ENCODE measurements at places on chromosomes 1 and 21.

- DNase-seq, result no peak
These were observed 98.6 kb upstream of the KRTAP19-8 start for GRCh38 chr21:31136891-31137290.

DNA sequence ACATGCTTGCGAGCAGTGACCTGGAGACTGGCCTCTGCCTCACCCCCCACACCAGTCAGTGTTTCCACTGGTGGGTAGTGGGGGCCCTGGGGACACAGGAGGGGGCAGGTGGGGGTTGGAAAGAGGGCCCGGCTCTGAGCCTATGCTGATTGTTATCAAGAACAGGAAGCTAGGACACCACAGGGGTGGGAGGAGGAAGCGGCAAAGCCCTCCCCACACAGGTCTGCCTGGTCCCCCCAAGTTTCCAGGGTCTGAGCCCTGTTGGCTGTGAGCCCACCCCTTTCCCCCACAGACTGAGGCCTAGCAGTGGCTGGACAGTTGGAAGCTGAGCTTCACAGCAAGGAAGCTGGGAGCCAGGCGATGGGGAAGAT is 1.6 kb upstream of the PTPN7 start:
- no peak for DNase-seq

DNA sequence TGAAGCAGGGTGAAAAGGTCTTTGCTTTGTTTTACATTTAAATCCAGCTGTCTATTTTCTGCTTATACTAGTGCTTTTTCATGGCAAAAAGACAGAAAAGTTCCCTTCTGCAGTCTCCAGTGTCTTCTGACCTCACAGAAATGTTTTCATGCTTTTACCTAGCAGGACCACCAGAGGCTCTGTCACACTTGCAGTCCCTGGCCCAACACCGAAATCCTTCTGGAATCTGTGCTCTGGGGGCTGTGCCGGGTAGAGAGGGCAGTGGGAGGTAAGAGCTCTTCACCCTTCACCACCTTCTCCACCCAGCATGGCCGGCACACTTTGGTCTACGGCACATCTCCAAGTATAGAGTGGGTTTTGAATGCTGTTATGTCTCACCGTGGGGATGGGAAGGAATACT is 20.8 kb downstream of the GNAT2 start:
- DNase-seq, result peak; percentile 12

GRCh38 chr1:23837908-23838307 is 12.7 kb upstream of the HMGCL start:
- no peak for DNase-seq

GRCh38 chr21:45596704-45597318 is 46.7 kb upstream of the PCBP3 start:
- DNase-seq, result peak; percentile 57

DNA sequence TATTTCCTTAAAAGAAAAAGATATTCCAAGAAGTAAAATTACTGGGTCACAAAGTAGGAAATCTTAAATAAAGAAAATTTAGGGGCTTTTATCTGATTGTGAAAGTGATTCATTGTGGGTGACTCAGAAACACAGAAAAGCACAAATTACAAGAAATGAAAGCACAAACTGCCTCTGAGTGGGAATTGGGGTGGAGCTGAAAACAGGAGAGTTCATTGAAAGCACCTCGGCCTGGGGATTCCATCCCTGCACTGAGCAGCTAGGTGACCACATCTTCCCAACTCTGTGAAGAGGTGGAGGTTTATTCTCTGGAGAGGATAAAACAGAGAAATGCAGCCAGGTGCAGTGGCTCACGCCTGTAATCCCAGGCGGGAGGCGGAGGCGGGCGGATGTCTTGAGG is 7.4 kb downstream of the GJA4 start:
- no peak for DNase-seq

GRCh38 chr1:29719253-29719652 is 482.9 kb downstream of the PTPRU start:
- no peak for DNase-seq

DNA sequence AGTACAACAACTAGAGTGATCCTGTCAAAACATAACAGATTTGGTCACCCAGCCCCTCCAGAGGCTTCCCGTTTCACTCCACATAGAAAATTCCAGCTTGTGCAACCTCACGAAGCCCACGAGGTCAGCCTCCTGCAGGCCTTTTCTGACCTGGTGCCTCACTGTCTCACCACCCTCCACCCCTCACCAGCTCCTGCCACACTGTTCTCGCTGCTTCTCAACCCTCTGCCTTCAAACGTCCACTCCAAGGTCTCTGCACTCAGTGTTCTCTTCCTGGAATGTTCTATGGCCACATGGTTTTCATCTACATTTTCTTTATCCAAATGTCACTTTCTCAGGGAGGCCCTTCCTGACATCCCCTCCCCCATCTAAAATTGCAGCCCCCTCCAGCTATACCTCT is 178.9 kb downstream of the DHRS3 start:
- DNase-seq, result no peak

- DNase-seq, result no peak
These were observed 146.7 kb downstream of the HLX start for GRCh38 chr1:221025956-221026355.

GRCh38 chr1:41360074-41360785 is 1.0 kb upstream of the FOXO6 start:
- DNase-seq, result no peak

GRCh38 chr1:101410048-101410878 is 173.4 kb downstream of the S1PR1 start:
- no peak for DNase-seq

DNA sequence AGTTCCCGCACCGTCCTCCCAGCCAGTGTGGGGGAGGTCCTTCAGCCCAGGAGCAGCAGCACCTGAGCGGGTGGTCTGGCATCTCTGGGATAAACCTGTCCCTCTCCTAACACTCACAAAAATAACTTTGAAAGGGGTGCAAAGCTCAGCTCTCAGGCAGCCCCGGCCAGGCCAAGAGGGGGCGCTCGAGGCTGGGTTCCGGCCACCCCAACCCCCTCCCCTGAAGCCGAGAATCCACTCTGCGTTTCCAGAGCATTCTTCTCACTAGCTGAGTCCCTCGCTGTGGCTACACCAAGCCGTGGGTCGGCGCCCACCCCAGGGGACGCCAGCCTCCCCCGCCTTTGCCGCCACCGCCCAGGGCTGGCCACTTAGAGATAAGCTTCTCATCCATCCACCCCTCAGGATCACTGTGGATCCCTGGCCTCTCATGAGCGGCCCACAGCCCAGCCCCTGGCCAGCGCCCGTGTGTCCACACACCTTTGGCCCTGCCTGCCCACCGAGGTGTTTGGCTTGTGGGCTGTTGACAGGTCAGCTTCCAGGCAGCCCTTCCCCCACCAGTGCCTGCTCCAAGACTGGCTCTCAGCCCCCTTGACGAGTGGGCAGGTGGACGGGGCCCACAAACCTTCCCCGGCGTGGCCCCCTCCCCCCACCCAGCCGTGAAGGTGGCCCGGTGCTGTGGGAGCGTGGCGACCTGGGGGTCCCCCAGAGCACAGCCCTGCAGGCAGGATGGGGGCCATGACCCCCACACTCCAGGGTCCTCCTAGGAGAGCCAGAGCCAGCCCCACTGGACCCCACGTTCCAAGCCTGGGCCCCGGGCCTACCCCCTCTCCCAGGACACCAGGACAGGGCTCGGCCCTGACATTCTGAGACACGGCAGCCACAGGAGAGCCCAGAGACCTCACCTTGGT is 1.9 kb downstream of the FTCD start:
- peak; percentile 54 for DNase-seq

GRCh38 chr1:224172229-224172628 is 10.8 kb upstream of the DEGS1 start:
- DNase-seq, result no peak

DNA sequence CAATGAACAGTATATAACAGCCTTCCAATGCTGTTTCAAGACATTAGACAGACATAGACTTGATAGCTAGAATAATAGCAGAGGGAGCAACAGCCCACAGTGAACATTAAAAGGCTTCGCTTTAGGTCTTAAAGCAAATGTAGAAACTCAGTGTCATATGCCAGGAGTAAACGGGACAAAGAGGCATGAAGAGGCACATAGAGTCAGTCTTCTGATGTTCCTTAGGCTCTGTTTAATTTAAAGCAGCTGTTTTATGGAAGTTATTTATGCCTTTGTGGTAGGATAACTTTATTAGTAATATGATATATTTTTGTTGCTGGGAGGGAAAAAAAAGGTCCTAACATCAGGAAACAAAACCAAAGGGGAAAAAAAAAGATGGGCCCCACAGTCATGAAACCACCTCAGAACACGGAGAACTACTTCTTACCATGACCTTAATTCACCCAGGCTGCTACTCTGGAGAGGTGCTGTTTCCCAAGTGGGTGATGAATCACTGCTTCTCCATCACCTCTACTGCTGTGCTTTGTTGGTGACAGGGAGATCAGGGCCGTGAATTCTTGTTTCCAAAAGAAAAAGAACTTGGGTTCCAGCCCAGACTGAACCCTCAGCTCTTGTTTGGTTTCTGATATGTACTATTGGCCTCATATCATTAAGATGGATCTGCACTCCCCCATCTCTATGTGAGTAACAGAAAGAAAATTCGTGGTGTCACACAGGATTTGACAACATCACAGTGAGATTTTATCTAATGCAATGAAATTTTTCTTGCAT is 616.9 kb downstream of the KIF26B start:
- DNase-seq, result no peak

- DNase-seq, result no peak
These were observed 7.2 kb downstream of the CNST start for GRCh38 chr1:246573491-246573890.

GRCh38 chr1:116835161-116835560 is 74.6 kb upstream of the PTGFRN start:
- DNase-seq, result no peak

DNA sequence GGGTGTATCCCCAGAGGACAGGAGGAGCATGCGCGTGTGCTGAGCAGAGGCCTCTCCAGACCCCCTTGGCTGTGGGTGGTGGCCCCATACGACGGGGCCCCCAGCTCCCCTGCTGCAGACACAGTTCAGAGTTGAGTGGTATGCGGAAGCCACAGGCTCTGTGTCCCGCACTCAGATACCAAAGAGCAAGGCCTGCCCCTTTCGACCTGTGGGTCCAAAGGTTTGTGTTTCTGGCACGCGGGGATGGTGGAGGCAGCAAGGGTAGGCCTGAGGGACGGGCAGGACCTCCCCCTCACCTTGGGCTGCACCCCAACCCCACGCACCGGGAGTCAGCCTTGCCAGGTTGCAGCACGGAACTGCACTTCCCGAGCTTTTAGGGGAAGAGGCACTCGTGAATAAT is at the start of gene KCNAB2:
KCNAB2 (plus strand) TSS at position 328 of the 400 bp plus-strand sequence. CDS start 5,649 bp downstream, outside the sequence.
- no peak for DNase-seq

GRCh38 chr21:15667010-15667409 is 62.8 kb upstream of the USP25 start:
- no peak for DNase-seq

DNA sequence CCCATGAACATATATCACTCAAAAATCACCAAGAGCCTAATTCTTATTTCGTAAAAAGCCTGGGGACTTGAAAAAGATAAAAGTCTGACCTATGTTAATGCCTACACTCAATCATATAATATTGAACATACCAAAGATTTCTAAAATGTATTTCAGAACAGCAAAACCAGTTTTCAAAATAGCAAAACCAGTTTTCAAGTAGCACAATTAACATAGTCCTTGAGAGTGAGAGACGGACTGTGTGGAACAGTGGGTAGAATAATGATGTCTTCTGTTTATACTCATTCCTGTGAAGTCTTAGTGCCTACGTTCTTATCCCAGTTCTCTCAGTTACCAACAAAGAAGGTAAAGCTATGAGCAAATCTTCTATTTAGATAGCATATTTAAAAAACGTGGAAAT is 22.3 kb upstream of the RGS2 start:
- no peak for DNase-seq

GRCh38 chr1:39631361-39632322 is 7.8 kb downstream of the HEYL start:
- no peak for DNase-seq
